ENCODE measurements at places on chromosomes 4 and X.

GRCh38 chrX:153494061-153494460 is 719 bp upstream of the BGN start:
- DNase-seq: no peak

- no peak for DNase-seq
Observed at GRCh38 chrX:18985186-18985435, 1.2 kb upstream of the PHKA2 start.

GRCh38 chr4:66741081-66741480 is 804.2 kb downstream of the CENPC start:
- DNase-seq: no peak

DNA sequence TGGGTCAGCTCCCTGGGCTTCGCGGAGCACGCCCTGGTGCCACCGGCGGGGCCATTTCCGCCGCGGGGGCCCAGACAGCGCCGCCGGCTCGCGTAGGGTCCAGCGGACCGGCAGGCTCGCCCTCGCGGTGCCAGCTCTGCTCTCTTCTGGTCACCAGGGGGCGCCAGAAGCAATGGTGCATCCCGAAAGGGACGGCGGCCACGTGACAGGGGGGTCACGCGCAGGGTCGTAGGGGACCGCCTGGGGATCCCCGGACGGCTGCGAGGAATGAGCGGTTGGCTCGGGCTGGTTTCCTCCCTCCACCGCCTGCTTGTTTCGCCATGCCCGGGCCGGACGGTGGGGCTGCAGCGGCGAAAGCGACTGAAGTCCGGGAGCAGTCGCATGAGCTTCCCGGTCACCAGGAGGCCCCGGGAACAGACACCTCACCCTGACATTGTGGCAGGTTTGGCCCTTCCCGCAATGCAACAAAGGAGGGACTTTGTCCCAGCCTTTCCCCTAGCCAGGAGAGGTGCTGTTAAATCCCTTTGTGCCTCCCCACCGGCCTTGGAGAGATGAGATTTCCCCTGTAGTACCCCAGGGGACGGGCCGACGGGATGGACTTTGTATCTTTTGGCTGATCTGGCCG is 15.8 kb downstream of the ZCCHC12 start:
- peak; percentile 59 for DNase-seq

GRCh38 chr4:189255636-189256035 is 685.0 kb upstream of the FRG1 start:
- no peak for DNase-seq

DNA sequence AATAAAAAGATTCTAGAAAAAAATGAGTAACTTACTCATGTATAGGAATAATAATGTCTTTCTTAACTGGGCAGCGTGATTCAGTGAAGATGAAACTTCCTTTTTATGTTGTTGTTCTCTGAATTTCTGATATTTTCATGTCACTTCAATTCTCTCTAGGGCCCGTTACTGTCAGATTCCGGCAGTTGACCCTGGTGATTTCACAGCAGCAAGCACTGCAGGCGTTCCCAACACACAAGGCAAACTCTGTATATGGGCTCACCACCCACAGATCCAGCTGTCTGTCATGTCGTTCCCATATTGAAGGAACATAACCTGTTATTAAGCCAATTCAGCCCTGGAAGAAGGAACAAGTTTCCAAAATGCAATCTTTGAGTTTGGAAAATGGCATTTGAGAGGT is 288.3 kb upstream of the GALNTL6 start:
- no peak for DNase-seq

DNA sequence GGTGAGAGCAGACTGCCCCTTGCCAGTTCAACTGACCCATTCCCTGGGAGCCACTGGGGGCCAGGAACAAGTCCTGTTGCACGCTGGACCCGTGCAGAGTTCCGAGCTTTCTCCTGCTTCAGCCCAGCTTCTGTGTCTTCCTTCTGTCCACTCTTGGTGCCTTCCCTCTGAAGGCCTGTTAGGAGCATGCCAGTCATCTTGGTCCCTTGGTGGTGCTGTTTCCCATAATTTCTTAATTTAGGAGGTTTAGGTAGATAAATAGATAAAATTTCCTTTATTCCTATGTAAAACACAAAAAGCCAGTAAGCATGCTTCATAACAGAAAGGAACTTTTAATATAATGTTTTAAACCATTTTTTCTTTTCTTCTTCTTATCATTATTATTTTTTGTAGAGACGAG is 672.7 kb downstream of the CCSER1 start:
- no peak for DNase-seq

DNA sequence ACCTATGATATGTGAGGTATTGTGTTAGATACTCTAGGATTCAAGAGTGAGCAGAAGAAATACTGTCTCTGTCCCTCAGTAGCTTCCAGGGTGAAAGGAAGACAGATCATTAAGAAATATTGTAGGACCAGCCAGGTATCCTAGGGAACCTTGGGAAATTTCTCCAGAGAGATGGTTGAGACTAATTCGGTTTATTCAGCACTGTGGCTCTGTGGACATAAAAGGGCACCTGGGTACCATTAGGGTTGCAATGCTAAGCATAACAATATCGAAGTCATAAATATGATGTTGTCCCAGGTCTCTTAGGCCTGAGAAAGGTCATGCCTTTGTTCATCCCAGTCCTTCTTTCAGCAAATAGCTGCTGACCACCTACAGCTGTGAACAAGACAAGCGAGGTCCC is 61.0 kb downstream of the FAM114A1 start:
- no peak for DNase-seq

- no peak for DNase-seq
Observed at GRCh38 chr4:172660251-172660650, 508.4 kb upstream of the GALNT7 start.

Data from 8988T (cell line).